Iris pigment epithelial cell (primary cell): ENCODE measurements at places on chromosomes 4 and X.

DNA sequence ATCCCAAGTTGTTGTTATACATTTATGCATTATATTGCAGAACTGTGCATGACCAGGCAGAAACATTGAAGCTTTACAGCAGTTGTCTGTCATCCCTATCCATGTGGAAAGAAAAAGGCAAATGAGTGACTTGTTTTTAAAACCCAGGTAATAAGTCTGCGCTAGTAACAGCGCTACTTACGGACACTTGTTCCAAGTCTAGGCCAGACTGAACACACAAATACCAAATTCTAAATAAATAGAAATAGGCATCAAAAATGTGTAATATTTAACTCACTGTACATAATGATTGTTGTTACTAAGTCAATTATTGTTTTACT is 548 bp upstream of the MAML3 start:
- no peak for DNase-seq

GRCh38 chr4:26330186-26330787 is 9.5 kb downstream of the RBPJ start:
- peak; percentile 65 for DNase-seq

DNA sequence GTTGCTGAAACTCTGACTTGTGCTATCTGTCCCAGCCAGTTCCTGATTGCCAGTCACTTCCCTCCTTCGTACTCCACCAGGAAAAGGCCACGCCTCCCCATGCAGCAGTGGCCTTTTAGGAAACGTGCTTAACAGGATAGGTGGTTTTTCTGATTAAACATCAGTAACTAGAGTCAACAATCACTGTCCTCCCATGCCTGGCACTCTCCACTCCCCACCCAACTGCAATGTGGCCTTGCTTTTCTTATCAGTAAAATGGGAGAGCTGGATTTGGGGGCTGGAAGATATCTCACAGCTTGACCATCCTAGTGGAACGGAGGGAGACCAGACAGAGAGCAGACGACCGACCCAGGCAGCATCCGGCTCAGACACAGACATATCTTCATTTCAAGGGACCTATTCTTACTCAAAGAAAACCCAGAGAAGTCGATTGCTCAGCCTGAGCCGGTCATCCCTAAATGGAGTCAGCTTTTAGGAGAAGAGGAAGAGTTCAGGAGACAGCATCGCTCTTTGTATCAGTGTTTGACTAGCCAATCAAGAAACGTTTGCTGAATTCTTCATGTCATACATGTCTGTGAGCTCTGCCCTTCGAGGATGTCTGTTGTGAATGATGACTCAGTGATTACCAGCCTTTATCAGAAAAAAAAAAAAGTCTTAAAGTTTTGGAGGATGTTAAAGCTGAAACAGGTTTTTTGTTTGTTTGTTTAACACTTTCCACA is 12.7 kb upstream of the UBA6 start:
- peak; percentile 81 for DNase-seq

DNA sequence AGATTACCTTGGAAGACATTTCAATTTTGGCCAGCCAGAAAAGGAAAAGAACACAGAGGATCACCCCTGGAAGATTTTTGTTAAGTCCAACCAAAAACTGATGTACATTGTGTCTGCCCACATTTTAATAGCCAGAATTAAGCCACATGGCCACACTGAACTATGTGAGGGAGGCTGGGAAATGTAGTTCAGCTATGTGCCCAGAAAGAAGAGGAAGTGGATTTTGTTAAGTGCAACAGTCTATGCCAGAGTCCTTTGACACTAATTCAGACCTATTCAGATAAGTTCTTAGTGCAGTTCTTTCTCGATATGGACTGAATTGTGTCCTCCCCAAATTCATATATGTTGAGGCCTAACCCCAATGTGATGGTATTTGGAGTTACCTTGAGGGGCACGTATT is 18.4 kb downstream of the PRPS1 start:
- DNase-seq: no peak

GRCh38 chr4:6469144-6469543 is 3.3 kb downstream of the PPP2R2C start:
- no peak for DNase-seq

DNA sequence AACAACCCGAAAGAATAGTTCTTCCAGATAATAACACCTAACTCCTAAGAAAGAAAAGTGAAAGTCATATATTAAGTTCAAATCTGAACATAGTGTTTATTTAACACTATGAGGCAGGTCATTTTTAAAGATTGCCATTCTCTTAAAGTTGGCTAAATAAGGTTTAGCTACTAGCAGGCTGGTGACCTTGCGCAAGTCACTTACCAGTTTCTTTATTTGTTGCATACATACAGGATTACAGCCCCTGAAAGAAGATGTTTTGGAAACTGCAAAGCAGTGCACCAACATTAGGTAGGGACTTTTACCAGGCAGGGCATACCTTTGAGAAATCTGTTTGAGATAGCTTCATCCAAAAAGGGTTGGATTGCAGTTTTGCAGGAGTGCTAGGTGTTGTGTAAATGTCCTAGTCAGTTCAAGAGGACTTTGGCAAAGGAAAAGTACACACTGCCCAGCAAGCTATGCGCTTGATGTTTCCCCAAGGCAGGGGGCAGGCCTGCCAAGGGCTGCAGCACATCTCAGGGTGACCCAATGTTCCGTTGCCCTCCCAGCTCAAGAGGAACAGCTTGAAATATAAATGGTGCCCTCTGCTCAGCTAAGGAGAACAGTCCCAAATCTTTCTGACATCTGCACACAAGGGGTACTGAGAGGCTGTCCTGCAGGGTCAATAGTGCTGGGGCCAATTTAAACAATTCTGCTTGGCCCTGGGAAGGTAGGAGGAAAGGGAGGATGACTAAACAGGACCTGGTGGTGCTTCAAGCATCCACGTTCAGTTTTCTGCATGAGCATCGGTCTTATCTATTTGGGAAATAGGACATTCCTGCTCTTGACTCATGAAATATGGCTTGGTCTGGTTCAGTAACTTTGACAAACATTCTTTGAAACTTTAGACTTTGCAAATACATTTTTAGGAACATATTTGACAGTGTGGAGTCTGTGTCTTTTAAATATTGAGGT is 130.8 kb downstream of the COL4A6 start:
- peak; percentile 63 for DNase-seq

GRCh38 chrX:29466456-29466855 is 748.9 kb upstream of the MAGEB2 start:
- DNase-seq: peak; percentile 7

DNA sequence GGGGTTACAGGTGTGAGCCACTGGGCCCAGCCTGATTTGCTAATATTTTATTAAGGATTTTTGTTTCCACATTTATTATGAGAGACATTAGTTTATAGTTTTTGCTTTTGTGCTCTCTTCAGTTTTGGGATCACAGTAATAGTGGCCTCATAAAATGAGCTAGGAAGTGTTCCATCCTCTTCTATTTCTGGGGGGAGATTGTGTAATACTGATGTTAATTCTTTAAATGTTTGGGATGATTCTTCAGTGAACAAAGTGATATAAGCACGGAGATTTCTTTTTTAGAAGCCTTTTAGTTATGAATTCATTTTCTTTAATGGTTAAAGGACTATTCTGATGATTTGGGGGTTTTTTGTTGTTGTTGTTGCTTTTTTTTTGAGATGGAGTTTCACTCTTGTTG is 41.3 kb downstream of the RBMX start:
- DNase-seq: peak; percentile 17

- DNase-seq: peak; percentile 22
These were observed 55.1 kb downstream of the NAF1 start for GRCh38 chr4:163111588-163111987.

GRCh38 chr4:163748449-163748848 is 254.0 kb downstream of the TMA16 start:
- peak; percentile 5 for DNase-seq

DNA sequence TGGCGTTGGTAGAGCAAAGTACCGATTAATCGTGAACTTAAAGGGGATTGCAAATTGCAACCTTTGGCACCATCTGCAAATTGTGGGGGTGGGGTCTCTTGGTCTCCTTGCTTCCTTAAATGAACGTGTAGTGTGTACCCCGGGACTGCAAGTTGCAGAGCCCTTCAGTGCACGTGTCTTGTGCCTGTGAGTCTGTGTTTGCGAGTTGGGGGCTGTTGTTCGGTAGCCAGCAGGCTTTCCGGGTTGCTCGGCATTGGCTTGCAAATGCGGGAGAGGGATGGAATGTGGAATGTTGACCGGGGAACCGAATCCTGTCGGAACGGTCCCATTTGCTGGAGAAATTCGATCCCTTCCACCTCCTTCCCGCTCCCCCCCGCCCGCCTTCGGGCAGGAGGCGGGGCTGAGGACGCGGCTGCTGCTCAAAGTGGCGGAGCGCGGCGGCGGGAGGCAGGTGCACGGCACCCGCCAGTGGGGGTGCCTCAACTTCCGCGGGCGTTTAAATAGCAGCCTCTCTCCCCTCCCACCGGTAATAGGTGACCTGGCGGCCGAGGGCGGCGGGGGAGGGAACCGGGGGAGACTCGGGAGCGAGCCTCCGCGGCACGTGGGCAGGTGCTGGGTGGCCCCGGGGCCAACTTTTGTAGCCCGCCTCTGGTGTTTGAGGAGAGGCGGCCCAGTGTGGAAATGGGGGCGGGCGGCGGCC is 1.5 kb downstream of the JADE1 start:
- peak; percentile 73 for DNase-seq

GRCh38 chr4:101348995-101349800 is 1.9 kb upstream of the PPP3CA start:
- DNase-seq: no peak

GRCh38 chr4:29047341-29048041 is 1672.7 kb upstream of the PCDH7 start:
- no peak for DNase-seq

GRCh38 chr4:67723341-67723740 is 22.4 kb upstream of the UBA6 start:
- DNase-seq: no peak

DNA sequence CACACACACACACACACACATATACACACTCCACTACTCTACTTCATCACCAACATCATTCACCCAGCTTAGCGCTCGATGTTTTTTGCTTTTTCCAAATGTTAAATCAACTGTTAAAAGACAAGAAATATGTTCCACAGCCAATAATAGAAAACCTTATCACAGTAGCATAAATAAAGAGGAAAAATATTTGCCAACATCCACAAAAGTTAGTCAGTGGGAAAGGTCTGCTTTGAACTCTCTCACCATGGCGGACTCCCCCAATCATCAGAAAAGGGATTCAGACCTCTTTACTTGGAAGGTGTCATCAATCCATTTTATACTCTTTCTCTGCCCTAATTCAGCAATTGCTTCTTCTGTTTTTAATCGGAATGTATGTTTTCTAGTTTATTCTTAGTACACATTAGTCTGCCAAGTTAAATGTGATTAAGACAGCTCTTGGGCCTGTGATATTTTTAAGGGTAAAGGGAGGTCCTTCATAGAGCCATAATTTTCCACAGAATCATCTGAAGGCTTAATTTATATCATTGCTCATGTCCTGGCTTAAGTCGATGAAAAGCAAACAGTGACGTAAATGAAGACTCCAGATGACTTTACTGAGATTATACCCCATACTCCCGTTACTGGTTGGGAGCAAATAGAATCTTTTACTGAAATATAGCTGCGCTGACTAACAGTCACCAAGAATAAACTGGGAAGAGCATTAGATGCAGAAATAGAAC is 29.7 kb upstream of the LGI2 start:
- no peak for DNase-seq

- no peak for DNase-seq
These were observed 15.6 kb downstream of the CHRNA9 start for GRCh38 chr4:40350627-40351227.

- no peak for DNase-seq
These were observed 34.1 kb upstream of the SRD5A3 start for GRCh38 chr4:55311792-55312488.

DNA sequence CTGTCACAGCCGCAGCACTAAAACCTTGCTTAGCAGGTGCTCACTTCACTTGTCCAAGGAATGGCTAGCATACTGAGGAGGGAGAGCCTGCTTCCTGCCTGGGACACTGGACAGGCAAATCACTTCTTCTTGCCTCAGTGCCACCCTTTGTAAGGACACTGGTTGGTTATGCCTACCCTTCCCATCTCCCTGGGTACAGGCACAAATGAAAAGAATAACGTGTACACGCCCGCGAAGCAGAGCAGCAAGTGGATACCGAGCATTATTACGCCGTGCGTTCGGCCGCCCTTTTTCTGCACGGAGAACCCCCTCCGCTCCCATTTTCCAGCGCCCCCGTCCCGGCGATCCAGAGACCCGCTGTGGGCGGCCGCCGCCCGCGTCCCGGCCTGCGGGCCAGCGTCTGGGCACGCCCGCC is 338 bp upstream of the KLHL2 start:
- DNase-seq: no peak

- no peak for DNase-seq
These were observed 23.9 kb downstream of the HMX1 start for GRCh38 chr4:8847764-8848163.

DNA sequence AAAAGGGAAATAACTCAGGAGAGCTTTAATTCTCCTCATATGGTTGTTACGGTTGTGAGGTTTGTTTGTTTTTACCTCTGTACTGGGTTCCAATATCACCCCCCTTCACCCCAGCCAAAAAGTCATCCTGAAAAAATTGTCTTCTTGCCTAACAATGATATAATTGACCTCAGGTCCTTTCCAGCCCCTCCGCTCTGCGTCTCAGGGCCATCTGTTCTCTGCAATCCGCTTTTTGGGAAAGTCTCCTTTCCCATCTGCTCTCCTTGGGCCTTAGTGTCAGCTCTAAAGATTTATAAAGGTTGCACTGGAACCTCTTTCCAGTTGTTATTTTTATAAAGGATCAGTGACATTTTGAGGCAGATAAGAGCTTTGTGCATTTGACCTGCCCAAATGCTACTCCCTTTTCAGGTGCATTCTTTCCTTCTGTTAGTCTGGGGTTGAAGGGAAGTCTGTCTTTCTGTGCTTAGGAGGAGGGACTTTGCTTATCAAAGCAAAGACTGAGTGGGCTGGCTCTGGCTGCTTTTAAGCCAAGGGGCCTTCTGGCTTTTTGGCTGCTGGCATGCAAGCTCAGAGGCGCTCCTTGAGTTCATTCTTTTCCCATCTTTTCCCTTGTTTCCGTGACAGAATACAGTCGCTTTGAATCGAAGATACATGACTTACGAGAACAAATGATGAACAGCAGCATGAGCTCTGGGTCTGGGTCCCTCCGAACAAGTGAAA is 34.1 kb downstream of the DLG3 start:
- DNase-seq: peak; percentile 18

DNA sequence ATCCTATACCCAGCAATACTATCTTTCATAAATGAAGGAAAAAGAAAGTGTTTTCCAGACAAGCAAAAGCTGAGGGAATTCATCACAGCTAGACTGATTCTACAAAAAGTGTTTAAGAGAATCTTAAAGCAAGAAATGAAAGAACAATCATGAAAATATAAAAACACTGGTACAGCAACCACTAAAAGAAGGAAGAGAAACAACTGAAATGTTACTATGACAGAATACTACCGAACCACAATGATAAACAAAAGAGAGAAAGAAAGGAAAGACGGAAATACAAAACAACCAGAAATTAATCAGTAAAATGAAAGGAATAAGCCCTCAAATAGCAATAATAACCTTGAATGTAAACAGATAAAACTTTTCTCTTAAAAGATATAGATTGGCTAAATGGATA is 110.8 kb upstream of the AFF2 start:
- DNase-seq: no peak

- DNase-seq: peak; percentile 20
These were observed 23.7 kb upstream of the LRAT start for GRCh38 chr4:154720123-154720522.
